GM12865 (cell line): ENCODE measurements at places on chromosomes 3 and 15.

DNA sequence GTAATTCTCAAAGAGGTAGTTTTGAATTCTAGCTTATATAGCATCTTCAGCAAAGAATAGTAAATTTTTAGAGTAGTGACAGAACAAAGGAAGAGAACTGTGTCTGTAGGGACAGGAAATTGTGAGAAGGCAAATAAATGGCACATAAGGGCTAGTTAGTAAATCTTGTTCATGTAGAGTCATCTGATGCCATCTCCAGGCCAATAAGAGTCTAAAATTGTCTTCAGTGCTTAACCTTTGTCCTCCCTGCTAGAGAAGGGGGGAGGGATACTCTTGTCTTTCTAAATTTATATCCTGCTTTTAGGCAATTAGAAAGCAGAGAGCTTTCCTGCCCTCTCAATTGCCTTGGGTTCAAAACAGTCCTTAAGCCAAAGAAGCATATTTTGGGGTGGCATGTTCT, 87.0 kb upstream of the DNAJC19 start:
- DNase-seq, result no peak

DNA sequence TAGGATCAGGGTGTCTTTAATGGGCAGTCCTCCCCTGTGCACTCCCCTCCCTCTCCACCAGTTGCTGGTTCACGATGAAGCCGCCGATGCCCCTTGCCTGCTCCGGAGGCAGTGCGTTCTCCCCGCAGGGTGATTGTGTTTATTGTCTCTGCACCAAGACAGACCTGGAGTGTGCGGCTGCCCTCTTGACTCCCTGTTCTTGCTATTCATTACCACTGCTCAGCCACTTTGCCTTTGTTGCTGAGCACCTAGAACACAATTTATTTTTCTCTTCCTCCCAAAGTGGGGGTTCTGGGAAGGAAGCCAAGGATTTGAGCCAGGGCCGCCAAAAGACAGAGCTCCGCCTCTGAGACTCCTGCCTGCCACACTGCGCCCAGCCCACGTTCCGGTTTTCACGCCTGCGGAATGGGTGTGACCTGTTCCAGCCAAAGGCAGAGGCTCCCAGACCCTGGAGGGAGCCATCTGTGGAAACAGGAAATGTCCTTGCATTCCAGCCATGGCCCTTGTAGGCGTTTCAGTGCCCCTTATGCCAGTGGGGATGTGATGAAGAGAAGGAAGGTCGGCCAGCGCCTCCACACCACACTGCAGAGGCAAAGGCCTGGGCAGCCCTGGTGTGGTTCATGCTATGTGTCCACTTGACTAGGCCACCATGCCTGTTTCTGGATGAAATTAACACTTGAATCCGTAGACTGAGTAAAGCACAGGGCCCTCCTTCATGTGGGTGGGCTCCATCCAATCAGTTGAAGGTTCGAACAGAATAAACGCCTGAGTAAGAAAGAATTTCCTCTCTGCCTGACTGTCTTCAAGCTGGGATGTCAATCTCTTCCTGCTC, 85.8 kb downstream of the HMG20A start:
- no peak for DNase-seq

DNA sequence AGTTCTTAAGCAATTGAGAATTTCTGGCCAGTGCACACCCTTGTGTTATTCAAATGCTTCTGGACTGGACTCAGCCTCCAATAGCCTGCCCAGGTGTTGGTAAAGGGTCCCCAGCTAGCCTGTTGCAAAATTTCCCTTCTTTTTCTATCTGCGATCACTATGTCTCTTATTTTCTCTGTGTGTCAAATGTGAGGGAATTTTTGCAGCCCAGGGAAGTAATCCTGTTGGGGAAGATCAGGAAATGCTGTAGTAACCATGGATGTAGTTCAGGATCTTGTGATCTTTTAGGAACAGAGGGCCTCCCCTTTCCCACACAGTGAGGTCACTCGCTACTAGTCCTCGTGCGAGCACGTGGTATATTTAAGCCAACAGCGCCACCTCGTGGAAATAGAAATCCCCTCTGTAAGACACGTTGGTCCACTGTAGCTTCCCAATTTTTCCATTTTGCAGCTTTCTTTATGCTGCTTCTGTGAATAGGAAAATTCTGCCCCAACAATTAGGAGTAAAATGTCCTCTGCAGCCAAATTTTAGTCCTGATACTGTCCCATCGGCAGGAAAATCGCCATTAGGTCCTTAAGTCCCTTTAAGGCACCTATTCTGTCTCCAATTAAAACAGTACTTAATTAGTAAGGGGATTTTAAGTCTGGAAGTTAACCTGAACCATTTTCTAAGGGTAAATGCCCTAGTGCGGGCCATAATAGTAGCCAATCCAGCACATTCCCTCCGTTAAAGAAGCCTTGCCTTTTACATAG, 4.0 kb upstream of the SMCO1 start:
- DNase-seq, result peak; percentile 75

DNA sequence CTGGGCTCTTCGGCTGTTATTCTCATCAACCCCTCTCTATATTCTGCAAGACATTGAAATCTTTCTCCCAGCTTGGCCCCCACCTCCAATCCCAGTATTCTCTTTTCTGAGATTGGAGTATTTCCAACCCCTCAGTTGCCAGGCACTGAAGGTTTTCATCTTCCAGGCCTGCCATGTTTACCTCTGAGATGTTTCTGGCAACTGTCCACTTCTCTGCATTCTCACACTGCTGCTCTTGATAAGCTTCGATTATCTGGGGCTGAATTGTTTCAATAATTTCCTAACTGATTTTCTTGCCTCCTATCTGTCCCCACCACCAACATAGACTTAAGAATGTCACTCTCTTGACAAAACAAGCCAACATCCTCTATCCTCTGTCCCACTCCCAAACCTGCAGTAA, 1.4 kb upstream of the GPR156 start:
- DNase-seq, result no peak

- peak; percentile 56 for DNase-seq
Observed at GRCh38 chr15:52329987-52330386, 34.4 kb upstream of the MYO5C start.

GRCh38 chr3:188323067-188323842, 169.3 kb downstream of the LPP start:
- DNase-seq, result peak; percentile 29
